Activated CD8-positive, alpha-beta memory T cell treated with anti-CD3 and anti-CD28 coated beads for 48 hours (primary cell): ENCODE measurements at places on chromosomes 16 and 17.

GRCh38 chr16:974001-974601 is 3.3 kb upstream of the LMF1 start:
- no peak for DNase-seq

DNA sequence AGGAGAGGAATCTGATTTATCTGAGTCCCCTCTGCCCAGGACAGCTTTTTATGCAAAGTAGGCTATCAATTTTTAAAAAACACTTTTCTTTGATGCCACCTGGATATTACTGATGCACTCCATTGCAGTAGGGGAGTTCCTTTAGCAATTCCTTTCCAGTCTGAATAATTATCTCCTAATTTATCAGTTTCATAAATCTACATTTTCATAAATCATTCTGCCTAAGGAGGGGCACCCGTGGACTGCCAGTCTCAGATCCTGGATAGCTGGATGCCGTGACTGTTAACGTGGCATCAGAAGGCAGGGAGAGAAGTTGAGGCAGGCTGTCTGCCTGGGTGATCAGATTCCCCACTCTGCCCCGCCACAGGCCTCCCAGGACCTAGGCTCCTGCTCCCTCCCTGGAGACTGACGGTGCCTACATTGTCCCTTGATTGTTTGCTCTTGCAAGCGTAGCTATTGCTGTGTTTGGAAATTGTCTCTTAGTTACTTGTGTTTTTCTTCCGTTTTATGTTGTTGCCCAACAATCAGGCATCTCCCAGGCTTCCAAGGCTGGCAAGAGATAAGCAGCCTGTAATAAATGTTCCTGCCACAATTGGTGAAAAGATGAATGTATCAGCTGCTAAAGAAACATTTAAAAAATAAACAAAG is 75.2 kb downstream of the KATNIP start:
- no peak for DNase-seq

DNA sequence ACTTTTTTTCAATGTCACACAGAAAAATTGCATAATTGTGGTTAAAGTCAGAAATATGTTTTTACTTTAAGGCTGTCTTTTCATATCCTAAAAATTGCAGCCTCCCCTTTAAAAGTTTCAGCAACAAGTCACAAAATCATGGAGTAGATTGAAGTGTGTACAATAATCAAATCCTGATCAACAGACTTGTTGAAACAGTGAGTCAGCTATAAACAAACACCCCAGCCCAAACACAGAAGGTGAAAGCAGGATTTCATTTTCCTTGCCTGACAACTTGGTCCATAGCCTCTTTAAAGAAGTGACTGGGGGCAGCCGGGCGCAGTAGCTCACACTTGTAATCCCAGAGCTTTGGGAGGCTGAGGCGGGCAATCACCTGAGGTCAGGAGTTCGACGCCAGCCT is 59.9 kb downstream of the WNT3 start:
- DNase-seq, result no peak

DNA sequence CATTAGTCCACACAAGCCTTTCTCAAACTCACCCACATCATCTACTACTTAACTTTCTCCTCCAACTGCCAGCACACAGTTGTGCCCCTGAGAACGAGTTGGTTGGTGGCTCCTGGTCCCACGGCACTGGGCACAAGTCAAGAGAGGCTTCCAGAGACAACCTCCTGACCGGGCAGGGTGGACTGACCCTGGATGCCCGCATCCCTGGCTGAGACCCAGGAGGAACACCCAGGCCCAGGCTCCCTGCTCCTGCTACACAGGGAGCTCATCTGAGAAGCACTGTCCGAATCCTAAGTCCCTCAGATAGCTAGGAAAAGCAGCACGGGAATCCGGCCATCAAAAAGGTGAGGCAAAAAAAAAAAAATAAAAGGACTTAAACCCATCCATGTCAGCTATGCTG is 29.0 kb downstream of the WDR45B start:
- DNase-seq, result no peak

DNA sequence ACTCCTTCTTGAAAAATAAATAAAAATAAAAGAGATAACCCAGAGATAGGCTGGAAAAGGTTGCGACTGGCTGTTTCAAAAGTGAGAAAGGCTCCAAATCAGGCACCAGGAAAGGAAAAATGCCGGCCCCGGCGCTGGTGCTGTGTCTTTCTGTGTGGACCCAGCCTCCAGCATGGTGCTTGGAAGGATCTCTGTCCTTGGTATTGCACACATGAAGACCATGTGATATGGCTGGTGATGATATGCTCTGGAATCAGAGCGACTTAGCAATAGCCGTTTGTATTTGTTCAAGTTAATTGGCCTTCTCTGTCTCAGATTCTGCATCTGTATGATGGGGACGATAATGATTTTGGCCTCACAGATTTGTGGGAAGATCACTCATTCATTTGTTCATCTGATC is 3.4 kb downstream of the WSCD1 start:
- DNase-seq, result no peak

- DNase-seq, result no peak
These were observed 231.2 kb upstream of the GSE1 start for GRCh38 chr16:85381738-85382592.

DNA sequence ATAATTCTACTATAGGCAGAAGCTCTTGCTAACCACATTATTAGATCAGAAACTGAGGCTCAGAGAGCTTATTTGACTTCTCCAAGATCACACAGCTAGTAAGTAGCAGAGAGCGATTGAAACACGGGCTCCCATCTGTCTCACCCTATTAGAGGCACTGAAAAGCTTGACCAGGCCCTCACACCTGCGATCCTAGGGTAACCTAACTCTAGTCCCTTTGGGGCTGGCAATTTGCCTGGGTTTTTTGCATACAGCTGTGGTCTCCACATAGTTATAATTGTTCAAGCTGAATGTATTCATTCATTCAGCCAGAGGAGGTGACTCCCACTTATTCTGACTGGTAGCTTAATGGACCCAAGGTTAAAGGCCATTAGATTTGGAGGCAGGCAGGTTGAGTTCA is 121.2 kb downstream of the ANKFN1 start:
- DNase-seq, result no peak

- DNase-seq, result no peak
These were observed 190.6 kb upstream of the FOXF1 start for GRCh38 chr16:86319585-86320236.

GRCh38 chr16:84579936-84580335 is 37.9 kb downstream of the COTL1 start:
- DNase-seq, result no peak

- no peak for DNase-seq
These were observed 16.1 kb upstream of the GNA13 start for GRCh38 chr17:65072660-65073071.

- DNase-seq, result no peak
These were observed 55.3 kb downstream of the AKAP1 start for GRCh38 chr17:57140316-57140715.

DNA sequence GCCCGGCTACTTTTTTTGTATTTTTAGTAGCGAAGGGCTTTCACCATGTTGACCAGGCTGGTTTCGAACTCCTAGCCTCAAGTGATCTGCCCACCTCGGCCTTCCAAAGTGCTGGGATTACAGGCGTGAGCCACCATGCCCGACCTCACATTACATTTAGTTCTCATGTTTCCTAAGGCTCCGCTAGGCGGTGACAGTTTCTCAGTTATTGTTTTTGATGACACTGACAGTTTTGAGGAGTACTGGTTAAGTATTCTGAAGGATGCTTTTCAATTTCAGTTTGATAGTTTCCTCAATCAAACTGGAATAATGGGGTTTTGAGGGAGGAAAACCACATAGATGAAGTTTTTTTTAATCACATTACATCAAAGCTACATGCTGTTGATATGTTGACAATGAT is 1028.5 kb downstream of the CDH8 start:
- no peak for DNase-seq

GRCh38 chr17:76872221-76872873 is 4.1 kb downstream of the MGAT5B start:
- no peak for DNase-seq
